Glutamatergic neuron (in vitro differentiated cells): ENCODE measurements at places on chromosomes 16 and 17. TPM values are rescaled to one million over a fixed set of nuclear protein-coding genes. Genes with fewer than 3 reads are reported as not detected.

DNA sequence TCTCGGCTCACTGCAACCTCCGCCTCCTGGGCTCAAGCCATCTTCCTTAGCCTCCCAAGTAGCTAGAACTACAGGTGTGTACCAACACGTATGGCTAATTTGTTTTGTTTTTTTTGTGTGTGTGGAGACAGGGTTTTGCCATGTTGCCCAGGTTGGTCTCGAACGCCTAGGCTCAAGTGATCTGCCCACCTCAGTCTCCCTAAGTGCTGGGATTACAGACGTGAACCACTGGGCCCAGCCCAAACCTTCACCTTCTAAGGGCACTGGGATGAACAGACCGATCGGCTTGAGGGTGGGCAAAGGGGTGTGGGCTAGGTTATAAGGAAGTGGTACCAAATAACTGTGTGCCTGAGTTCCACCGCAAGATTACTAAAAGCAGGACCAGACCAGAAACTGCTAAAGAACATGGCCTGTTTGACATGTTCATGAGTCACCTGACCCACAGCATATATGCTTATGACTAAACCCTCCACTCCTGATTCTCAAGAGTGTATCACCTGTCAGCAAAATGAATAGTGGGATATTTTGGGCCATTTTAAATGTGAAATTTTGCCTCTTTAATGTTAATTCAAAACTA lies 8.1 kb downstream of the TMEM97 start:
- DNase-seq, result no peak

DNA sequence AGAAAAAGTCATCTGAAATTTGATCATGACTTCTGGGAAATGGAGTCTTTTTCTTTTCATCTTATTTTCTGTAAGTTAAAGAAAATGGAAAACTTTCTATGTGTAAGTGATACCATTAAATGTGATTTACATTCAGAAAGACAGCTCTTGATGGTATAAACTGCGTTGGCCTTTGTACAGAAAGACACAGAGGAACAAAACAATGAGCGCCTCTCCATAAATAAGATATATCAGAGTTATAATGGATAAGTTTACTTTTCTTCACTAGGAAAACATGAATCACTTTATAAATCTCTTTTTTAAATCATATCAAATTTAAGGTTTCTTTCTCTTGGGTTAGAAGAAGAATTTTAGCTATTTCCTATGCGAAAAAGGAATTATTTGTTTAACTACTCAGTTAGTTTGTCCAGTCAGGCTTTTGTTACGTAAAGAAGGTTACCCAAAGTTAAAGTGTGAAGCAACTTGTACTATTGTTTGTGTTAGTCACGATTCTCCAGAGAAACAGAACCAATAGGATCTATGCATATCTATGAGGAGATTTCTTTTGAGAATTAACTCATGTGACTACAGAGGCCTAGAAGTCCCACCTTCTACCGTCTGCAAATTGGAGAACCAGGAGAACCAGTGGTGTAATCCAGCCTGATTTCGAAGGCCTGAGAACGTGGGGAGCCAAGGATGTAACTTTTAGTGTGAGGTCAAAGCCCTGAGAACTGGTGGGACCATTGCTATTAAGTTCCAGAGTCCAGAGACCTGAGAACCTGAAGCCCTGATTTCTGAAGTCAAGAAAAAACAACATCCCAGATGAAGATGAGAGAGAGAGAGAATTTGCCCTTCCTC lies 295.4 kb upstream of the KCNJ16 start:
- DNase-seq, result no peak

MXRA7 gene
- total RNA-seq, result 236 TPM

DNA sequence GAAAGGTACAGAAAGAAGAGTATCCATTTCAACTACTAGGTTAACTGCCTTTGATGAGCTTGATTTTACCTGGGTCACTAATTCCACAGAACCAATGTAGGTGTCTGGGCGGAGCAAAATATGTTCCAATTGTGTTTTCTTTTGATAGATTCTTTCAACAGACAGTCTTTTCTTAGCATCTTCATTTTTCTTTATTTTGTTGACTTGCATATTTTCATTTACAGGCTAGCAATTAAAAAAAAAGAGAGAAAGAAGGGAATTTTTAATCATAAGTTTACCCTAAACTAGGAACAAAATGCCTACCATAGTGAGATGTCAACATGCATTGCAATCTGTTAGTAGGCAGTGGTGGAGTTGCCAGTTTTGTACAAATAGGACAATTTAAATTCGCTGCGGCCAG lies 1.0 kb downstream of the TOP2A start:
- DNase-seq, result no peak

GRCh38 chr17:39861235-39861634 lies 2.9 kb downstream of the IKZF3 start:
- no peak for DNase-seq

GRCh38 chr17:27669850-27670249 lies 38.9 kb downstream of the LGALS9 start:
- no peak for DNase-seq

IGFBP4 gene
- 1.9 TPM for total RNA-seq

- DNase-seq, result no peak
Measured at GRCh38 chr16:85568519-85568918, 44.6 kb upstream of the GSE1 start.
